ENCODE measurements at places on chromosomes 6 and 20.

GRCh38 chr6:148005806-148006205, 336.8 kb upstream of the SASH1 start:
- no peak for DNase-seq

- no peak for DNase-seq
Observed at GRCh38 chr6:18510644-18511033, 123.5 kb downstream of the RNF144B start.

- DNase-seq, result no peak
Observed at GRCh38 chr6:56072856-56073255, 174.5 kb downstream of the COL21A1 start.

DNA sequence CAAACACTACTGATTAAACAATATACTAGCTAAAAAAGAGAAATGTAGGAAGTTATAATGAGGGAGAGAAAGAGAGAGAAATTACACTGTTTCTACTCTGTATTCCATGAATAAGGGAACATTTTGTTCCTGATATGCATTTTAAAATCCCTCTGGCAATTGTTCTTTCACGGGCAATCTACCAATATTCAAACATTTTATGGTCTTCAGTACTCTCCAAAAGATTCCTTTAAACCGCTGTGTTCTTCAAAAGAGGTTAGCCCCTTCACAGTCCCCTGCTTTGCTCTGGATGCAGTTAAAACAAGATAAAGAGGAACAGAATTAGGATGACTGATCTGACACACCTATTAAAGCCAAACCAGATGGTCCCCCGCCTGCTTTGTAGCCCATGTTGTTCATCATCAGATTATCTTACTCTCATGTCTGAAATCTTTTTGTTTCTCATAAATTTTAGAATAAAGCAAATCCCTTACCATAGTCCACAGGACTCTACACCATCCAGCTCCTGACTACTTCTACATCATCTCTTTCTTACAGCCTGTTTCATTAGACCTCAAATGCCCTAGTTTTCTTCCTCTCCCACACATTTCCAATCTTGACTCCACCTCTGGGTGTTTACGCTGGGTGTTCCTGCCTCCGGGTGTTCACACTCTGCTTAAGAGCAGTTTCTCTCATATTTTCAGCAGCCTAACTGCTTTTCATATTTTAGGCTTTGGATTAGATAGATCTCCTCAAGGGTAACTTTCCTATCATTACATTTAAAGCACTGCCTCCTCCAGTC, 399.7 kb downstream of the COL12A1 start:
- no peak for DNase-seq

GRCh38 chr6:167756597-167756996, 70.1 kb upstream of the AFDN start:
- DNase-seq, result no peak

DNA sequence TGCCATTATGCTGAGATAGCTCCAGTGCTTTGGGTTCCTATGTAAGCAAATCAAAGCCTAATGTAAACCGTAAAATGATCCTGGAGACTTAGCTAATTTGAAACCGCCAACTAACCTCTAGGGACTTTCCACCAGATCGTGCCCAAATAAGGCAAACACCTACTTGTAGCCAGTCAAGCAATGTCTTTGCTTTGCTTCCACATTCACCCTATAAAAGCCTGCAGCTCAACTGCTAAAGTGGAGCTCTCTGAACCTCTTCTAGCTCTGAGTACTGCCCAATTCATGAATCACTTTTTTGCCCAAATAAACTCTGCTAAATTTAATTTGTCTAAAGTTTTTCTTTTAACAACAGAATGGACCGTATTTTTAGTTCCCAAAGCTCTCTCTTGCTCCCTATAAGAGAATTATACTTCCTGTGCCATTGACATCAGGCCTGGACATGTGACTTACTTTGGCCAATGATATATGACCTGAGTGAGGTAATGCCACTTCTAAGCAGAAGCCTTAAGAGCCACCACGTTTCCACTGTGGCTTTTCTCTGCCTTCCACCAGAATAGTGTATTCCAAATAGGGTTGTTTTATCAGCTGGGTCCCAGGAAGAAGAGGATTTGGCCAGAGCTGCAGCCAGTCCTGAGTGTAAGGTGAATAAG, 34.8 kb upstream of the PSMF1 start:
- no peak for DNase-seq

- DNase-seq, result no peak
Observed at GRCh38 chr20:43766385-43766784, 39.6 kb upstream of the GTSF1L start.

GRCh38 chr6:150753371-150754064, 112.0 kb upstream of the MTHFD1L start:
- DNase-seq, result no peak

DNA sequence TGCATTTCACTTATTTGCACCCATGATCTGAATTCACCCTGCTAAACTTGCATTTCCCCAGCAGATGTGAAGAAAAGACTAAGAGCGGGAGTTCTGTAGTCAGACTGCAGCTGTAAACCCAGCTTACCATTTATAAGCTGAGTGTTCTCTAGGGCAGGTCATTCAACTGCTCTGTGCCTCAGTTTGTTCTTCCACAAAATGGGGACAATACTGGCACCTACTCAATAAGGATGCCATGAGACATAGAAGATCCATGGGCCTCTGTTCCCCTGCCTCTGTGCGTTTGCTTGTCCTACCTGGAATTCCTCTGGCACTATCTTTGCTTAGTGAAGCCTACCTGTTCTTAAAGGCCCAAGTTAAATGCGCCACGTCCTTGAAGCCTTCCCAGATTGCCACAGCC, 12.2 kb upstream of the MDFI start:
- no peak for DNase-seq

GRCh38 chr6:111087871-111088667, 766 bp downstream of the SLC16A10 start:
- peak; percentile 79 for DNase-seq

- no peak for DNase-seq
Observed at GRCh38 chr20:2259731-2260130, 36.1 kb upstream of the TGM3 start.

- DNase-seq, result no peak
Observed at GRCh38 chr20:60694763-60695162, 557.3 kb upstream of the CDH4 start.

GRCh38 chr6:44135173-44135758, 7.9 kb downstream of the TMEM63B start:
- DNase-seq, result no peak
